Activated T-cell treated with anti-CD3 and anti-CD28 coated beads for 1 hour (primary cell): ENCODE measurements at places on chromosomes 6 and 20.

GRCh38 chr20:50027611-50028105 lies 44.9 kb downstream of the SNAI1 start:
- DNase-seq, result no peak

DNA sequence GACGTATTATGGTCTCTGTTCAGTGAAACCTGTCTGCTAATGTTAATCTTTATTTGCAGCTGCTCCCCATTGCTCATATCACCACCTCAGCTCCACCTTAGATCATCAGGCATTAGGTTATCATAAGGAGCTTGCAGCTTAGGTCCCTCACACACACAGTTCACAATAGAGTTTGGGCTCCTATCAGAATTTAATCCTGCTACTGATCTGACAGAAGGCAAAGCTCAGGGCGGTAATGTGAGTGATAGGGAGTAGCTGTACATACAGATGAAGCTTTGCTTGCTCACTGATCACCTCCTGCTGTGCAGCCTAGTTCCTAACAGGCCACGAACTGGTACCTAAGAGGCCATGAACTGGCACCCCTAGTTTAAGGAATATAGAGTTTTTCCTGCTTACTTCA lies 989.7 kb downstream of the EYS start:
- DNase-seq, result no peak

GRCh38 chr6:33935439-33936080 lies 131.8 kb upstream of the MLN start:
- no peak for DNase-seq

GRCh38 chr6:22392711-22393110 lies 95.9 kb upstream of the PRL start:
- DNase-seq, result no peak

GRCh38 chr20:6765469-6766058 lies 1.9 kb upstream of the BMP2 start:
- no peak for DNase-seq

- DNase-seq, result no peak
Observed at GRCh38 chr6:160218810-160219209, 39.8 kb downstream of the SLC22A2 start.

- DNase-seq, result no peak
Observed at GRCh38 chr20:47271046-47271615, 85.4 kb downstream of the ZMYND8 start.

DNA sequence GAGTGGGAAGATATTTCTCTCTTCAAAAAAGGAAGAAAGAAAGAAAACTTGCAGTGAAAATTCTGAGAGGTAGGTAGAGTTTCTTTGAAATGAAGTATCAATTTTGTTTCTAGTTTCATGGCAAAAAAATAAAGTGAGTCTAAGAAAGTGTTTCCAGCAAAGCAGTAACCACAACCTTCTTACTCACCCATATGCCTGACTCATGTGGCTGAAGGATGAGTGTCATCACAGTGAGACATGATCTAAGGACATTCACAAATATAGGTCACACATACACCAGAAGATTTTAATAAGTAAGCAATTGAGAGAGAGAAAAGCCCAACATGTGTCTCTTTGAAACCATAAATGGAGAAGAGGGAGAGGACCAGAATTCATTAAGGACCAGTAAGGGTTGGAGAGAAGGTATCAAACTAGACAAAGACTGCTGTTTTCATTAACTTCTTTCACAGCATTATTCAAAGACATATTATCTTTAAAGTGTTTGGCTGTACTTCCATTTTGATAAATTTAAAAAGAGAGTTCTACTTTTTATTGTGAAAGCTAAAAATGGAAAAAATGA lies 169.5 kb downstream of the FRK start:
- no peak for DNase-seq

- no peak for DNase-seq
Observed at GRCh38 chr6:148460876-148461646, 118.4 kb downstream of the SASH1 start.

- DNase-seq, result no peak
Observed at GRCh38 chr6:45420083-45420908, 42.6 kb upstream of the SUPT3H start.

GRCh38 chr6:43506667-43507471 lies 3.3 kb downstream of the LRRC73 start:
- DNase-seq, result peak; percentile 71

DNA sequence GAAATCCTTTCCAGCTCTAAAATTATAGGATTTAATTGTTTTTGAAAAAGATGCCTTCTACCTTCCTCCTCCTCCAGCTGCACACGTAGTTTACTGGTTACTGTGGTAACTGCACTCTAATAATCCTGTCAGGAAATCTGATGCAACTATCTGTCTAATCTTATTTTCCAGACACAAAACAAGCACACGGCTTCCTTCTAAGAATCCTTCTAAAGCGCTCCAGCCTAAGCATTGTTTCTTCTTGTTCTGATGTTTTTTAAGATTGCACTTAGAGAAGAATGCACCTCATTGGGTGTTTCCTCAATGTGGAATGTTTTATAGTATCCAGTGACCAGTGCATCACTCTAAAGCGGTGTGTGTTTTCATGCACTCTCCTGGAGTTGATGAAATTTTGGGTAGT lies 63.6 kb downstream of the CARMIL1 start:
- DNase-seq, result no peak

DNA sequence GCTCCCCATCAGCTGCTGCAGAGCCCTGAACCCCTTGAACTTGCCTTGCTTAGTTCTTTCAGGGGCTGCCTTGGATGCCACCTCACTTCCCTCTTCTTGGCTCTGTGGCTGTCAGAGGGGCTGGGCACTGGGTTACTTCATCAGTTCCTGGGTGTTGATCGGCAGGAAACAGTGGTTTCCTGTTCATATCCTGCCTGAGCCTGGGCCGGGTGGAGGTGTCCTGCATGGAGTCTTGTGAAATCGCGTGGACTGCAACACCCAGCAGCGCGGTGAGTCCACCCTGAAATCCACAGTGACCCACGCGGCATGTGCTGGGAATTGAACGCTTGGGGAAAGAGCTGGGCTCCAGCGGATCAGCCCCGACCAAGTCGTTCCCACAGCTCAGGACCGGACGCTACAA lies 97.5 kb downstream of the CDH26 start:
- peak; percentile 22 for DNase-seq
